Stimulated activated CD4-positive, alpha-beta T cell treated with anti-CD3 and anti-CD28 coated beads, TNF-alpha, amount 100 ng/mL, for 48 hours (primary cell): ENCODE measurements at places on chromosomes 4 and X.

- no peak for DNase-seq
Measured at GRCh38 chrX:149570668-149571067, 16.6 kb downstream of the MAGEA9B start.

- DNase-seq, result no peak
Measured at GRCh38 chr4:57910151-57910550, 800.0 kb upstream of the IGFBP7 start.

DNA sequence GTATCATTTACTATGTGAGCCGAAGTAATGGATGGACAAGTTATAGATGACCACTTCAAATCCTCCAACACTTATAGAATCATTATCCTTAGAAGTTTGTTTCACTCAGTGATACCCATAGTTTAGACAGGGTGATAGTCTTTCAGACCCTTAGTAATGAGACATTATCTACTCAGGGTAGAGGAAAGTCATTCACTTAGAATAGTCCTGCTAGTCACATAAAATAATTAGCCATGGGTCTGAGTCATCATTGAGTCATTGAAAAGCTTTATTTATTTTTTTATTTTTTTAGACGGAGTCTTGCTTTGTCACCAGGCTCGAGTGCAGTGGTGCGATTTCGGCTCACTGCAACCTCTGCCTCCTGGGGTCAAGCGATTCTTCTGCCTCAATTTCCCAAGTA is 321.7 kb upstream of the FSTL5 start:
- DNase-seq, result no peak

DNA sequence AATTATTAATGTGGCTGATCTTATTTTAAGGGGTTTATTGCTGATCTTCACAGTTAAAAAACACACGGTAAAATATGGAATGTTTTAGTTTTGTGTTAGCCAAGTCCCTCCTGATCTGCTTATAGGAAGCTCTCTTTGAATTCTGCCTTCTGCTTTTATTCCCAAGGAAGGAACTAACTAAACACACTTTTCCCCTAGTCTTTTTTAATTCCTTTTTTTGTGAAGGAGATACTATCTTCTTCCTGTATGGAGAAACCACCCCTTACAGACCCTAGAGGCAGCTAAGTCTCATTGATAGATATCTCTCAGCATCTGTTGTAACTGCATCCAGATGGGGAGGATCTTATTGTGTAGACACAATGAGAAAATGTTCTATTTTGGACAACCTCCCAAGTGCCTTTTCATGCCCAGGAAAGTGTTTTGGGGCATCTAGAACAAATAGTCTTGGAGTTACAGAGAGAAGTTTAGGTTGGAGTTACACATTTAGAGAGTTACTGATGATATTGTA is 64.4 kb downstream of the AFF1 start:
- DNase-seq, result no peak

DNA sequence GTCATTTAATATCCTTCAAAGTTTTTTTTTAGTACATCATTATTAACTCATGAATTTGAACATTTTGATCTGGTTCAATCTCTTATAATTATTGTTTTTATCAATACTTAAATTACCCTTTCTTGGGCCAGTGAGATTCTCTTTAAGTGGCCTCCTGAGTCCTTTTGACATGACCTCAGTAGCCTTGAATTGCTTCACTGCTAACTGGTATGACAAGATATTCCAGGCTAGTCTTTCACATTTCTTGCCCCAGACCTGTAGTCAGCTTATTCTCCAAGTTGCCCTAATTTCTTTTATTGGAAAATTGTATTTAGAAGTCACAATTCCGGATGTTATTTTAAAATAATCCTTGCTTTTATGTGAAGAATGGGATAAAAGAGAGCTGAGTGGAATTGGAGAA is 35.4 kb upstream of the FBXW7 start:
- no peak for DNase-seq

DNA sequence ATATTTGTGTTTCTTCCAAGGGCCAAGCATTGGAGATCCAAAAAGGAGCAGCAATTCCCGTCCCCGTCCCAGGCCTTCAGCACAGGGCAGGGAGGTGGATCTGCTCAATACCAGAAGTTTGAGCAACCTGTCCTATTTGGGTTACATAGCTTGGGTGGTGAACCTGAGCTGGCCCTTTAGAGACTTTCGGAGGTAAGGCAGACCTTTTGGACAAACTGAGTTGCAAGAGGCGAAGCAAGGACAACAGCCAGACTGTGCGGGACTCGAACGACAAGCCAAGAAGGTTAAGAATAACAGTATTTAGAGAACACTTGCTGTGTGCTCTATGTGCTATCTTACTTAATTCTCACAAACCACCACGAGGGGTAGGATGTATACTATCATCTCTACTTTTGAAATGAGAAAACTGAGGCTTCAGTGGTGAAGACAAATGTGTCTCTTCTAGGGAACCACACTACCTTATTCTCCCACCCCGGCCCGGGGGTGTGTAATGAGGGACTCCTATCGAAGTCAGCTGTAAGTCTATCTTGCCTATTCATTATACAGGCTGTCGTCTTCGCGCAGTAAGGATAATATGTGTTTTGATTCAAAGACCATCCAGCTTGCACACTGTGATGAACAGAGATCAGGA is 1.3 kb downstream of the NOP14 start:
- peak; percentile 61 for DNase-seq

DNA sequence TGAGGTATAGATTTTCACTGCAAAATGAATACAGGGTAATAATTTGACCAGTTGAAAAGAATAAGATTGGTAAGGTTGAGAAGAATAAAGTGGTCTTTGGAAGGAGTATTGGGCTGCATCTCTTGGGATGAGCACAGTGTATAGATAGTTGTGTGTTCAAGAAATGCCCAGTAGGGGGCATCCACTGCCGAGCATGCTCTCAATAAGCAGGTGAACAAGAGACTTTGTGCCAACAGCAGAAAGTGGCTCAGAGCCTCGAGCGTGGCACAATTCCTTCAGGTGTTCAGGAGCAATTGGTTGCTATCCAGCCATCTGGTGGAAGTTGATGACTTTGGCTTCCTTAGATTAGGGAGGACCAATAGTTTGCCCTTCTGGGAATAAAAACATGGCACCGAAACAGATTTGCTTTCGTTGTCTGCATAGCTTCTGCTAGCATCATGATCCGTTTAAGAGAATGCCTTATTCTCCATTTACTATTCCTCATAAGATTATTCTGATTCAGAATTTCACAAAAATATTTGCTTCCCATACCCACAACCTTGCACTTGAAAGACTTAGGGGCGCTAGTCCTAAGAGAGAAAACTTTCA is 258.1 kb upstream of the NEIL3 start:
- no peak for DNase-seq

GRCh38 chrX:115696039-115696438 is 135.1 kb downstream of the PLS3 start:
- no peak for DNase-seq

DNA sequence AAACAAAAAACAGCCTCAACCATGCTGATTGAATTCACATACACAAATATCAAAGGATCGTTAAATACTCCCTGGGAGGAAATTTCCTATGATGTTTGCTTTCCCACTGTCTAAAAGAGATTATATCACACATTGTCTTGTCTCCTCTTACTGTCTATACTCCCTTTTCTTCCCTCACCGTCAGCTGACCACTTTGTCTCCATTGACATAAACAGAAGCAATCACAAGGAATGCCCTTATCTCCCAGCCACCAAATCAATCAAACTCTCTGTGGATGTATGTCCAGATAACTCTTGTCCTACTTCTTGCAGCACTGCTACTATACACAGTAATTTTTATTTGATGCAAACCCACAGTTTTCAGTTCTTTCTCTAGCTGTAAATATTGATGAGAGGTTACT is 12.2 kb upstream of the NUDT9 start:
- DNase-seq, result no peak

- no peak for DNase-seq
Measured at GRCh38 chrX:91435395-91435794, 756 bp downstream of the PABPC5 start.

GRCh38 chr4:154029171-154029570 is 240.3 kb upstream of the SFRP2 start:
- no peak for DNase-seq

GRCh38 chrX:109533005-109533404 is 3.6 kb upstream of the NXT2 start:
- DNase-seq, result no peak

- no peak for DNase-seq
Measured at GRCh38 chr4:106687026-106687425, 318.4 kb upstream of the GIMD1 start.

GRCh38 chrX:3940000-3940610 is 226.7 kb upstream of the PRKX start:
- no peak for DNase-seq

GRCh38 chr4:182578402-182578801 is 335.2 kb downstream of the TENM3 start:
- no peak for DNase-seq

DNA sequence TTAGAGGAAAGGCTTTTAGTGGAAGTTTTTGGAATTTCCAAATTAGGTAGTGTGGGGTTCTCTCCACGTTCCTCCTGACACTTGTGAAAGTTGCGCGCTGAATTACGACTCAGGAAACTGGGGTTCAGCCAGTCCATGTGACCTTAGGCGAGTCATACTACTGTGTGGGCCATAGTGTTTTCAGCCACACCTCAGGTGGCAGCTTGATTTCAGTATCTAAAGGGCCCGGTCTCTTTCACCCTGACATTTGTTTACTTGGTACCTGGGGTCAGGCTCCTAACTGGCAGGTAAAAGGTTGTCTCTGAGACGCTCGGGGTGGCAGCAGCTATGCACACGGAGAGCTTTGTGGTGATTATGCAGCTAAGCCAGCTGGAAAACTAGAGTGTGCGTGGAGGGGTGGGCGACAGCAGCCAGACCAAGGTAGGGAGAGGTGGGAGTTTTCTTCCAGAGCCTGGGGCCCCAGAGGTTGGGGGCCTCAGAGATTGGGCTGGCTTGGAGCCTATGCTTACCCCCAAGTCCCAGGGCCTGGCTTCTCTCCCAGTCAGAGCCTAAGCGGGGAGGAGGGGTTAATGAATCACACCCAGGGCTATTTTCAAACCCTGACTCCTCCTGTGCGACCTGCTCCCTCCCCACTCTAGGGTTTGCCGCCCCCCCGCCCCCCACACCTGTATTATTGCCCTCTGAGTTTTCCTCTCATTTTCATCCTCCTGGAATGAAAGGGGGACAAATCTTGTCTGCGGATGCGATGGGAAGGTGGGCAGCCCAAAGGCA is 47.2 kb downstream of the STARD8 start:
- no peak for DNase-seq

DNA sequence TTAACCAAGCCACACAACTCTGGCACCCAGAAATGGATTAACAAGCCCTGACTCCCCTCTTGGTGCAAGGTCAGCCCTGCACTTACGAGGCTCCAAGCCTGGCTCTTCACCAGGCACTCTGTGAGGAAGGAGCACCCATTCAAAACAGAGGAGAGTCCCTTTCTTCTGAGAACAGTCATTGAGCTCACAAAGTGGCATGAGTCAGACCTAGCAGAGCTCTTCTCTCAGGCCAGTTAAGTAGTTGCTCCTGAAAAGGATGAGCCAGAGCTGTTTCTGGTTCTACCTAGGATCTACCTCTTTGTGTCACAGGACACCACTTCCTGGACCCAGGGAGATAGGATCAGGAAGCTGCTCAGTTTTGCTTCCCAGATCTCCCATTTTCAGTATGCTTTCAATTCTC is 48.2 kb downstream of the EVC2 start:
- no peak for DNase-seq

DNA sequence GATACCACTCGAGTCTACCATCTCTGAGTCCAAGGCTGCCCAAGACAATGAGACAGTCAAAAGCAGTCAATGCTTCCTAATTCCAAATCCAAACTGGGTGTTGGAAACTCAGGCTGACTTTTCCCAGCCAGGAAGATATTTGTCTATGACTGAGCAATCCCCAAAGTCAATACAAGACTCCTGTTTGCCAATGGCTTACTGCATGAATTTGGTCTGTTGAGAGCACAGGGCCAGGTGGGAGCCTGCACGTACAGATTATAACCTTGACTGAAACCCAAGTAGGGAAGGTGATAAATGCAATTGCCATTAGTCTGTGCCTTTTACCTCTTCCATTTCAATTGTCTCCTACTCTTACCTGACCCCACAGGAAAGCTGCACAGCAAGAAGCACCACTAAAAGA is 72.6 kb upstream of the PPARGC1A start:
- no peak for DNase-seq

- no peak for DNase-seq
Measured at GRCh38 chrX:84064164-84064563, 123.8 kb downstream of the RPS6KA6 start.
